Uterine smooth muscle cell (primary cell): ENCODE measurements at places on chromosomes 5 and 9. TPM values are rescaled to one million over a fixed set of nuclear protein-coding genes. Genes with fewer than 3 reads are reported as not detected.

Gene CKMT2
- total RNA-seq, result 8.6 and 25.2 TPM in 2 replicates

Gene PCDHGA2
- total RNA-seq, result 0.89 and 2.2 TPM in 2 replicates

Gene TMEM245
- 50.2 and 56.7 TPM in 2 replicates for total RNA-seq

Gene SLC45A2
- total RNA-seq, result under 0.01 TPM in 2 replicates

Gene TJP2
- 24.1 and 51.1 TPM in 2 replicates for total RNA-seq

Gene PDE8B
- total RNA-seq, result 0.22 and 0.25 TPM in 2 replicates

Gene TAL2
- total RNA-seq, result 0.12 and 0.22 TPM in 2 replicates

Gene PRKAA1
- total RNA-seq, result 101 and 117 TPM in 2 replicates

Gene SLC6A19
- not detected in 2 replicates for total RNA-seq

Gene SHISAL2B
- total RNA-seq, result 0.25 TPM in 1 of 2 replicates, not detected in the other

Gene SPINK9
- total RNA-seq, result not detected in 2 replicates

Gene TEK
- total RNA-seq, result 3.1 and 3.6 TPM in 2 replicates

Gene SPEF2
- 4.8 and 7.6 TPM in 2 replicates for total RNA-seq

Gene LTC4S
- 0.33 and 0.50 TPM in 2 replicates for total RNA-seq

Gene CDKN2B-AS1
- 4.1 and 4.9 TPM in 2 replicates for total RNA-seq

Gene TAS2R1
- total RNA-seq, result not detected in 2 replicates

Gene COL15A1
- 23.9 and 104 TPM in 2 replicates for total RNA-seq

Gene PDE6A
- not detected in 2 replicates for total RNA-seq

Gene POLK
- total RNA-seq, result 44.2 and 57.0 TPM in 2 replicates

Gene FOXD4L4
- 0.22 and 0.37 TPM in 2 replicates for total RNA-seq

Gene UIMC1
- total RNA-seq, result 31.9 and 38.0 TPM in 2 replicates

Gene CER1
- not detected in 2 replicates for total RNA-seq

Gene F2RL1
- 60.6 and 62.0 TPM in 2 replicates for total RNA-seq

Gene FBXL7
- total RNA-seq, result 3.0 and 4.2 TPM in 2 replicates

Gene PPP3R2
- not detected in 2 replicates for total RNA-seq

Gene ECM2
- 1.00 and 2.4 TPM in 2 replicates for total RNA-seq

Gene ZBTB26
- 4.0 and 5.5 TPM in 2 replicates for total RNA-seq

Gene NUTM2F
- not detected in 2 replicates for total RNA-seq

Gene CSF1R
- total RNA-seq, result under 0.01 and 0.25 TPM in 2 replicates

Gene SLC25A25
- 49.7 and 55.6 TPM in 2 replicates for total RNA-seq

Gene SCGB3A1
- total RNA-seq, result not detected in 2 replicates

Gene PCDHA9
- 0.11 and 0.12 TPM in 2 replicates for total RNA-seq
